ENCODE measurements at places on chromosomes 2 and 18.

GRCh38 chr2:235727174-235727573, 233.3 kb downstream of the AGAP1 start:
- H3K4me1 ChIP-seq, result peaks cover 46% of the 10 kb centered on the region
- H3K27ac ChIP-seq, result peak overlapping the region; percentile 39
- H3K36me3 ChIP-seq, result peaks cover 21% of the 10 kb centered on the region
- no peak overlapping the region for H3K4me3 ChIP-seq
- DNase-seq, result no peak

DNA sequence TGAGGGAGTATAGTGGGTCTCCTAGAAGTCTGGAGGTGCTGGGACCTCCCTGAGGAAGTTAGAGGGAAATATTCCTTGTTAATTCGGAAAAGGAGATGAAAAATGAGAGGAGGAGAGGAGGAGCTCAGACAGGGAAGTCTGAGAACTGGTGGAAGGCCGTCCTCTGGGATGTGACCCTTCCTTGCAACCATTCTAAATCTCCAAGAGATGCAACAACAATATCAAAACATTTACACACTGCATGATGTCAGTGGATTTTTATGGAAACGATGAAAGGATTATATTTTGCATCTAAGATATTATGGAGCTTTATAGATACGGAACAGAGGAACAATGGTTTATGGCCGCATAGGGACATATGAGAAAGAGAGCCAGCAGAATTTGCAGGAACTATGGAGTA, 49.8 kb upstream of the COBLL1 start:
- peak overlapping the region; percentile 26 for H3K27ac ChIP-seq
- H3K27me3 ChIP-seq, result peaks cover 4% of the 10 kb centered on the region
- H3K4me1 ChIP-seq, result no peaks in the 10 kb centered on the region
- no peak overlapping the region for H3K4me3 ChIP-seq

DNA sequence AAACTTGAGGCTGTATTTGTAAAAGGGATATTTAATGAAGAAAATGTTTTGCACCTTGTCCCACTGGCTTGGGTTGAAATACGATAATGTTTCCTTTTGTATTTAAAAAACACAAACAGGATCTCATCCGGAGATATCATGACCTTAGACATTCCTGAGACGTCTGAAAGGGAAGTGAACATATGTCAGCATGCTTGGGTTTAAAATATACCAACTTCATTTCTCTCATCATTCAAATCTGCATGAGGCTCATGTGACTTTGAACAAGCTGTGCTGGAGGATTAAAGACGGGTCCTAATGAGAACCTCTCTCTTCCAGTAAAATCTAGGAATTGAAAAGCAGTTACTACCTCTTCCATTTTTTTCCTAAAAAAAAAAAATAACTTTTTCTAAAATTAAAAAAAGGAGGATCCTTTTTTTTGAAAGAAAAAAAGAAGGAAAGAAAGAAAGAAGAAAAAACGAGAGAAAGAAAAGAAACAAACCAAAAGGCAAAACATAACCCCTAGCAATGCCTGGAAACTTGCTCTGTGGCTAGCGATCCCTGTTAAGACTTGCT, 106.8 kb upstream of the ZFP36L2 start:
- no peaks in the 10 kb centered on the region for H3K27me3 ChIP-seq
- peaks cover 40% of the 10 kb centered on the region for H3K4me1 ChIP-seq
- no peak overlapping the region for H3K4me3 ChIP-seq
- no peak for DNase-seq

- H3K4me3 ChIP-seq, result peak overlapping the region; percentile 38
- H3K4me1 ChIP-seq, result peaks cover 89% of the 10 kb centered on the region
- H3K36me3 ChIP-seq, result peaks cover 4% of the 10 kb centered on the region
- DNase-seq, result peak; percentile 62
- peaks cover 5% of the 10 kb centered on the region for H3K27me3 ChIP-seq
Observed at GRCh38 chr2:47008381-47009252, 93.0 kb upstream of the MCFD2 start.

- H3K4me3 ChIP-seq, result no peak overlapping the region
- H3K36me3 ChIP-seq, result no peaks in the 10 kb centered on the region
- no peaks in the 10 kb centered on the region for H3K4me1 ChIP-seq
- DNase-seq, result no peak
Observed at GRCh38 chr2:44119878-44120277, 48.8 kb upstream of the PPM1B start.

GRCh38 chr2:159963700-159964099, 98.7 kb downstream of the PLA2R1 start:
- H3K27ac ChIP-seq, result no peak overlapping the region
- no peak overlapping the region for H3K4me3 ChIP-seq
- peaks cover 6% of the 10 kb centered on the region for H3K4me1 ChIP-seq

DNA sequence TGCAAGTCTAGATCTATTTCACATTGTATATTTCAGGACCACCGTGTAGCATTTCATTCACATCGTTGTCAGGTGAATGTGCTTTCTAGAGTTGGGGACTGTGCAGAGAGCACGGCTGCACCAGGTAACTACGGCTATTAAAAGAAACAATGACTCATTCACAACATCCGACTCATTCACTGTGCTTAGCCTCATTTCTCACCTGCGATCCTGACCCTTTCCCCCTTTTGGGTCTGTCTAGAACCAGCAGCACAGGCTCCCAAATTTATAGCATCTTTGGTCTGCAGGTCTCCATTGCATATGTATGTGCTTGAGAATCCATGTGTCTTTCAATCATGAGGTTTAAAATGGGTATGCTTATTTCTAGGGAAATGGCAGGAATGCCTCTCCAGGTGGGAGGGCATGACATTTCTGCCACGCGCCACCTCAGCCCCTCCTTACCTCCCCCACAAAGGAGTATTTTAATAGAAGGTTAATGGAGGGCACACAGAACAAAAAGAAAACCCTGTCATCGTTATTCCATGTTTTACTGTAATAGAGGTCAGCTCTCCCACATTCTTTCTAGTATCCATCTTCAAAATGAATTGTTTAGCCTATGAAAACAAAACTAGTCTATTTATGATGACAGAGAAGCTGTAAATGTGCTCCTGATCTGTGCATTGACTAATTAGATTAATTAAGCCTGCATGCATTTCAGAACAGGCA, 246.7 kb upstream of the EPHA4 start:
- H3K36me3 ChIP-seq, result peaks cover 5% of the 10 kb centered on the region
- no peaks in the 10 kb centered on the region for H3K27me3 ChIP-seq
- H3K27ac ChIP-seq, result no peak overlapping the region
- H3K4me3 ChIP-seq, result no peak overlapping the region
- no peak for DNase-seq
- H3K4me1 ChIP-seq, result peaks cover 13% of the 10 kb centered on the region

GRCh38 chr18:67510831-67511230, 5.7 kb downstream of the DSEL start:
- H3K27me3 ChIP-seq, result peaks cover 3% of the 10 kb centered on the region
- H3K36me3 ChIP-seq, result peaks cover 4% of the 10 kb centered on the region
- no peak overlapping the region for H3K27ac ChIP-seq

GRCh38 chr2:20322527-20323300, 27.9 kb downstream of the PUM2 start:
- H3K4me3 ChIP-seq, result no peak overlapping the region
- peaks cover 90% of the 10 kb centered on the region for H3K36me3 ChIP-seq
- no peaks in the 10 kb centered on the region for H3K27me3 ChIP-seq
- no peak for DNase-seq

GRCh38 chr2:151760139-151760650, 25.9 kb upstream of the NEB start:
- no peak for DNase-seq
- H3K36me3 ChIP-seq, result peaks cover 12% of the 10 kb centered on the region
- H3K4me1 ChIP-seq, result peaks cover 61% of the 10 kb centered on the region

- H3K27me3 ChIP-seq, result no peaks in the 10 kb centered on the region
- no peak overlapping the region for H3K4me3 ChIP-seq
- DNase-seq, result no peak
- peaks cover 52% of the 10 kb centered on the region for H3K36me3 ChIP-seq
- peaks cover 22% of the 10 kb centered on the region for H3K4me1 ChIP-seq
Observed at GRCh38 chr2:174176898-174177297, 71.4 kb downstream of the OLA1 start.

Data from nephron progenitor cell (in vitro differentiated cells).